Left ventricle myocardium superior (tissue), 1 donor: ENCODE measurements at places on chromosomes 16 and 17. TPM values are rescaled to one million over a fixed set of nuclear protein-coding genes. Genes with fewer than 3 reads are reported as not detected.
A peak's percentile ranks its signal among the peaks of the same experiment; 100 is the strongest.

DNA sequence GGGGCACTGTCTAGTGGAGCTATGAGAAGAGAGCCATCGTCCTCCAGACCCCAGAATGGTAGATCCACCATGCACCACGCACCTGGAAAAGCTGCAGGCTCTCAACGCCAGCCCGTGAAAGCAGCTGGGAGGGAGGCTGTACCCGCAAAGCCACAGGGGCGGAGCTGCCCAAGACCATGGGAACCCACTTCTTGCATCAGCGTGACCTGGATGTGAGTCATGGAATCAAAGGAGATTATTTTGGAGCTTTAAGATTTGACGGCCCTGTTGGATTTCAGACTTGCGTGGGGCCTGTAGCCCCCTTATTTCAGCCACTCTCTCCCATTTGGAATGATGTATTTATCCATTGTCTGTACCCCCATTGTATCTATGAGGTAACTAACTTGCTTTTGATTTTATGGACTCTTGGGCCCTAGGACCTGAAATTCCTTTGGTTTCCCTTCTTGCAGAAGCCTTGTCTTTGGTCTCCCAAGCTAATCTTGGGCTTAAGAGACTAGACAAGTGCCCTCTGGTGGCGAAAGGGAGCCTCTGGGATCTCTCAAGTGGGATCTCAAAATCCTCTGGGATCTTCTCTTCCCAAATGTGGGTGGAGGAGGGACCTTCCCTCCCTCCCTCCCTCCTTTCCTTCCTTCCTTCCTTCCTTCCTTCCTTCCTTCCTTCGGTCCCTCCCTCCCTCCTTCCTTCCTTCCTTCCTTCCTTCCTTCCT lies 58.2 kb upstream of the HAPSTR1 start:
- DNase-seq: no peak

DNA sequence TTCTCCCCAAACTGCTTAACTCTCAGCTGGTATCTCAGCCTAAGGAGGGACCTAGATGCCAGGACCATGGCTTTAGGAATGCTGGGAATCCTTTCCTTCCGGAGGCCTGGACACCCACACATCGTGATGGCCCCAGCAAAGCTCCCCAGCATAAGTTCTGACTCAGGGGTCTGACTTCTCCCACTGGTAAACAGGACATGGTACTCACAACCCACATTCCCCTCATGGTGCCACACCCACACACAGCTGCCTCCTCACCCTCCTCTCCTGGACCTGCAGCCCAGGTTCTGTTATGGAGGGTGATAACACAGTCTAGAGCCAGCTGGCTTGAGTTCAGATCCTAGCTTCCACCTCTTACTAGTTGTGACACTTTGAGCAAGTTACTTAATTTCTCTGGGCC lies 719 bp upstream of the RNF227 start:
- no peak for DNase-seq

DNA sequence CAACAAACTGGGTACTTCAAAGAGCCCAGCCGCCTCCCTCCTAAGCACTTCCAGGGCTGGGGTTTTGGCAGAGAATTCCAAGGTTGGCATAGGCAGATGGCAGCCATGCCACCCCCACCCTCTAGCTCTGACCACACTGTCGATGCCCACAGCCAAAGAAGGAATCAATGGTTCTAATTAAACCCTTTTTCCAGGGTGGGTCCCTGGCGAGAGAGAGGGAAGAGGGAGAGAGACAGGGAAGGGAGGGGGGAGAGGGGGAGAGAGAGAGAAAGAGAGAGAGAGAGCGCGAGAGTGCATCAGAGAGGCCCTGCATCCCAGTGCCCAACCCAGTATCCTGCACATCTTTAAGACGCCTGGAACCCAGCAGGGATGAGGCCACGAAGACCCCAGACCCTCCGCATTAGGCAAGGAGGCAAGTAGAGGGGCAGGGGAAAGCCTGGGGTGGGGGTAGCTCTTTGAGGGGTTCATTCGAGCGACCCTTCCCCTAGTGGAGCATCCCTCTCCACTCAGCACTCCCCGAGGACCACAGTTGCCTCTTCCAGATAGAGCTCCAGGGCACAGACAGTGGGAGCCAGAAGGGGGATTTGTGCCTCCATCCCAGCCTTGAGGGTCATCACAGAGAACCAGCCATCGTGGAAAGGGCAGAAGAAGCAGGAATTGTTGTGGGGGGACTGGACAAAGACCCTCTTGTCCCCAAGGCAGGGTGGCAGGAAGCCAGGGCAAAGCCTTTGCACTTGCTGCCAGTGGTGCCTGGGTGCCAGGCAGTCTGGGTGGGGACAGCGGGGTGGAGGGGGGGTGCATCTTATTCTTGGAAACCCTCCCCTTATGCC lies 2.6 kb downstream of the SRCIN1 start:
- DNase-seq: no peak

DNA sequence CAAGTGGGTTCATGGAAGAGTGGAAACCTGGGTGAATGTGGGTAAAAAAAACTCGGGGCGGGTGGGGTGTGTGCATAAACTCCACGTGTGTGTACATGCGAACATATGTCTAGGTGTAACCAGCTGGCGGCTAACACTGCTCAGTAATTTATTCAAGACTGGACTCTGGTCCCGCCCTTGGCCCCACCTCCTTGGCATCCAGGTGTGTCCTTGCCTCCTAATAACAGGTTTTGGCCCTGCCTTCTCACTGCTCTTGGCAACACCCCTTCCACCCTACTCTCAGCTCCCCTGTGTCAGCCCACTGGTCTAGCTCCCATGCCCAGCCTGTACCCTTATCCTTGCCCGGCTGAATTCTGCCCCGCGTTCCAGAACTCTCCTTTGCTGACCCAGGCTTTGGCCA lies 8.3 kb downstream of the FLII start:
- no peak for DNase-seq

DNA sequence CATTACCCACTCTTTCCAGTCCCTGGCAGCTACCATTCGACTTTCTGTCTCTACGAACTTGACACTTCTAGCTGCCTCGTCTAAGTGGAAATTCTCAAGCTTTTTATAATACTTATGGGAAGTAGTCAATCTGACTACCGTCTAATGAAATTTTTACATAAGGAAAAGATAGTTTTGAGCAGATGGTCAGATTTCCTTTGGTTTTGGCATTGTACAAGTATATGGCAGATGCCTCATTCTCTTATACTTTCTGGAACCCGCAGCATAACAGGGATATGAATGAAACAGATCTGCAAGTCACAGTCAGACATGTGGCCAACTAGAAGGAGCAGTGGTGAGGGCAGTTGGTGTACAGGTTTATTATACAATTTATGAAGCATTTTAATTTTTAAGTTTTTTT lies 146.0 kb downstream of the PITPNC1 start:
- DNase-seq: no peak

- DNase-seq: peak; percentile 94
Observed at GRCh38 chr17:78168242-78168902, at the start of gene SYNGR2. SYNGR2 (plus strand) TSS chr17:78168581; CDS start chr17:78168617, 36 bp downstream.

GRCh38 chr17:58092797-58093385 lies 9.7 kb downstream of the DYNLL2 start:
- DNase-seq: no peak

- no peak for DNase-seq
Observed at GRCh38 chr17:33858121-33858520, 397.0 kb upstream of the CCL2 start.

- DNase-seq: no peak
Observed at GRCh38 chr16:19810817-19811731, 73.6 kb downstream of the GPRC5B start.

- DNase-seq: no peak
Observed at GRCh38 chr17:19747829-19748806, at the start of gene ALDH3A1. ALDH3A1 (minus strand) TSS chr17:19748298; CDS start chr17:19745129, 3,169 bp downstream.

YPEL3 gene
- total RNA-seq: 66.0 TPM

PMFBP1 gene
- total RNA-seq: not detected
